ENCODE measurements at places on chromosomes 7 and 10. TPM values are rescaled to one million over a fixed set of nuclear protein-coding genes. Genes with fewer than 3 reads are reported as not detected.

The LIPK gene
- total RNA-seq, result not detected

The HOGA1 gene
- total RNA-seq, result not detected

The ATOH7 gene
- total RNA-seq, result not detected

- no peak for DNase-seq
These were observed 186.5 kb upstream of the BET1 start for GRCh38 chr7:94190599-94191061.

GRCh38 chr10:80416479-80417098, 8.2 kb downstream of the PRXL2A start:
- DNase-seq, result no peak

- DNase-seq, result no peak
These were observed 82.4 kb upstream of the NME8 start for GRCh38 chr7:37765872-37766525.

GRCh38 chr10:128044961-128045832, 81.0 kb downstream of the MKI67 start:
- DNase-seq, result no peak

GRCh38 chr7:26367219-26367711, 75.6 kb downstream of the SNX10 start:
- DNase-seq, result no peak

DNA sequence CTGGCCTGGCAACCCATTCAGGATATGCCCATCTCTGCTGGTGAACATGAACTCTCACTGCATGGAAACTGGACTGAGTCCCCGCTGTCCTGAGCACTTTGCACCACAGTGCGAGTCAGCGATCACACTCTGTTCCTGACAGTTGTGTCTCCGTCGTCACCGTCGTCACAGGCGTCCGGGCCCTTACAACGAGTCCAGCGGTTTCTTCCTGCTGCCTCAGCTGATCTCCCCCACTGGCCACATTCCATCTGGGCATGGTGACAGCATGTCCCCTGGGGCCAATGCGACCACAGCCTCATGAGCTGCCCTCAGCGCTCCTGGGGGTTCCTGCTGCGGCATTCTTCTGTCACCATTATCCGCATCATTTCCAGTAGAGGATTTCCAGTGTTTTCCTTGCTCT, 76.8 kb upstream of the KLF6 start:
- DNase-seq, result no peak

Measured in CD4-positive, alpha-beta T cell (primary cell).